ENCODE measurements at places on chromosomes 13 and 19. TPM values are rescaled to one million over a fixed set of nuclear protein-coding genes. Genes with fewer than 3 reads are reported as not detected.
A peak's percentile ranks its signal among the peaks of the same experiment; 100 is the strongest.

Gene BORA
- total RNA-seq = 3.8 TPM

Gene ZNF723
- not detected for total RNA-seq

Gene DOCK6
- 60.2 TPM for total RNA-seq

Gene FCGBP
- 49.5 TPM for total RNA-seq

GRCh38 chr13:94683409-94683808 is 28.9 kb downstream of the SOX21 start:
- no peak overlapping the region for H3K4me3 ChIP-seq
- H3K4me1 ChIP-seq = no peaks in the 10 kb centered on the region
- no peaks in the 10 kb centered on the region for H3K36me3 ChIP-seq
- no peak for DNase-seq
- no peak overlapping the region for H3K27ac ChIP-seq

- H3K36me3 ChIP-seq = peaks cover 5% of the 10 kb centered on the region
- peak; percentile 70 for DNase-seq
- H3K27me3 ChIP-seq = no peaks in the 10 kb centered on the region
- no peak overlapping the region for H3K27ac ChIP-seq
- H3K4me3 ChIP-seq = no peak overlapping the region
Measured at GRCh38 chr19:11373166-11373884, 1.1 kb upstream of the SWSAP1 start.

DNA sequence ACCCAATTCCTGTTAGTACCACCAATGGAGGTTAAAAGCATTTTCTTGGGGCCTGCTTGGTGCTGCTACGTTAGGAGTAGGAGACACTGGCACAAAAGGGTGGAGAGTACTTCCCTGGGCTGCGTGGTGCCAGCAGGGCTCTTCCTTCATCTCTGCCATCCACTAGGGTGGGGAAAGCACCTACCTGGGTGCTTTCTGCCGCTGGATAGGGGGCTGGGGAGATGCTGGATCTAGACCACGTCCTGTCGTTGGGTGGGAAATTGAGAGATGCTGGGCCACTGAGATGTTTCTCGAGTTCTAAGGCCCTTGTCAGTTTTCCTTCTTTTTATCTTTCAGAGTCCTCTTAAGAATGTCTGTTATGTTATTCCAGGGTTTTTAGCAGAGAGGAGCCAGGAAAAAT is 6.7 kb upstream of the FCGBP start:
- H3K27me3 ChIP-seq = no peaks in the 10 kb centered on the region
- no peak overlapping the region for H3K4me3 ChIP-seq
- DNase-seq = no peak
- no peak overlapping the region for H3K27ac ChIP-seq
- no peaks in the 10 kb centered on the region for H3K4me1 ChIP-seq
- no peaks in the 10 kb centered on the region for H3K36me3 ChIP-seq

GRCh38 chr19:17402982-17403855 is 2.2 kb downstream of the BST2 start:
- H3K4me3 ChIP-seq = no peak overlapping the region
- no peaks in the 10 kb centered on the region for H3K27me3 ChIP-seq
- DNase-seq = peak; percentile 36
- peaks cover 3% of the 10 kb centered on the region for H3K36me3 ChIP-seq

GRCh38 chr13:35531526-35531925 is 55.0 kb upstream of the MAB21L1 start:
- DNase-seq = no peak
- no peak overlapping the region for H3K4me3 ChIP-seq
- no peaks in the 10 kb centered on the region for H3K27me3 ChIP-seq
- no peaks in the 10 kb centered on the region for H3K4me1 ChIP-seq
- no peaks in the 10 kb centered on the region for H3K36me3 ChIP-seq
